ENCODE measurements at places on chromosomes 5 and 9. TPM values are rescaled to one million over a fixed set of nuclear protein-coding genes. Genes with fewer than 3 reads are reported as not detected.
A peak's percentile ranks its signal among the peaks of the same experiment; 100 is the strongest.

Gene ANKRD33B
- total RNA-seq, result 7.6 TPM

Gene GPR151
- total RNA-seq, result not detected

Gene FOXD1
- total RNA-seq, result 1.1 TPM

- no peak for DNase-seq
These were observed 131.3 kb downstream of the DOCK2 start for GRCh38 chr5:169768416-169768815.

DNA sequence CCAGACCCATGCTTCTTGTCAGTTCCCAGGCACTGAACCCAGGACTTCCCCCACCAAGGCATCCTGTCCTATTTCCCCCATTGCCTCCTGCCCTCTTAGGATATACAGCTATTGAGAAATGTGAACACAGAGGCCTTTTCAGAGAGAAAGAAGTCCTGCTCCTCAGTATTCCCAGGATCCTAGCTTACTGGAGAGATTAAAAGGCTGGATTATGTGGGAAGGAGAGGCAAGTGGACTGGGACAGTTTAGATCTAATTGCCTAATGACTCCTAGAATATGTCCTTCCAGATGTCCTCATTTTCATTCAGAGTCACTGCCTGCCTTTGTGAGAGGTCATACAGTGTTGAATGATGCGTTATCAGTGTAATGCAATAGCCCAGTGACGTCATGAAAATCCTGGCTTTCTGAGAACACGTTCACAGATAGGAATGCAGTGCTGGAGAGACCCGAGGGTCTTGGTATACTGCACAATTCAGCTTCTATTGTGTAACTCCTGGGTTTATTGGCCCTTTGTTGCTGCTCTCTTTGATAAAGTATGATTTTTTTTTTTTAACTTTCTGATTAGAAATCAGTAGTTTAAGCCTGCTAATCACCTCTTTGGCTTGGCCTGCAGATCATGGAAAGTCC is 26.2 kb downstream of the WWC1 start:
- DNase-seq, result peak; percentile 68

GRCh38 chr5:111116550-111116949 is 24.4 kb downstream of the WDR36 start:
- no peak for DNase-seq

All from pulmonary artery endothelial cell (primary cell).